Fibroblast of skin of right biceps (primary cell): ENCODE measurements at places on chromosomes 1 and 21.

GRCh38 chr1:187409341-187409740, 580.6 kb downstream of the PLA2G4A start:
- peak; percentile 3 for DNase-seq

GRCh38 chr1:41631971-41632370, 147.5 kb upstream of the EDN2 start:
- peak; percentile 66 for DNase-seq

- peak; percentile 95 for DNase-seq
Observed at GRCh38 chr1:111690306-111690617, 48.9 kb downstream of the INKA2 start.

DNA sequence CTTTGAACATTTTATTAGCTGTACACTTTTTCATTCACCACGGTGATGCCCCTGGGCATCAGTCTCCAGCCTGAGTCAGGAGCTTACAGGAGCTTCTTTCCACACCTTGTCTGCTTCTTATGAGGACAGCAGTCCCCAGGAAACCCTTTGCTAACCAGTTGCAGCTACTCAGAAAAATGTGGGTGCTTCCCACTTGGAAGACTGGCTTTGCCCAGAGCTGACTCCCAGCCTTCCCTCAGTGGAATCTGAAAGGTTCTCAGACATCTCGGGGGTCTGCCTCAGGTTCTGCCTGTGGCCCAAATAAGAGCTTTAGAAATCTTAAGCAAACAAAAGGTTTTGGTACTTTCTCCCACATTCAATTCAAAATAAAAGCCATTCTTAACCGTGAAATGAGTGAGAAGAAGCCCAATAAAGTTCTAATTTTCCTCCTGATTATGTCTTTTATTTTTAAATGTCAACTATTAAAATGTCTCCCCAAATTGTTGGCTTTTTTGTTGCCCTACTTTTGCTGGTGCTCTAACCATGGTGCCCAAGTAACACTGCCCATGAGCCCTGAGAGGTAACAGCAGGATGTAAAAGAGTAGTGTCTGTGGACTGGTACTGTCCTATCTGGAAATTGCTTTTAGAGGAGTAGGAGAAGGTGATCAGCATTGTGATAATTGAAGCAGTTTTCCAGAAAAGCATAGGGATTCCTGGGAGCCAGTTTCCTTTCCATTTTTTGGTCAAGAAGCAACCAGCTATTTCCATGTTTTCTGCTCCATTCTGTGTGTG, 5.6 kb downstream of the C1orf53 start:
- DNase-seq = no peak

DNA sequence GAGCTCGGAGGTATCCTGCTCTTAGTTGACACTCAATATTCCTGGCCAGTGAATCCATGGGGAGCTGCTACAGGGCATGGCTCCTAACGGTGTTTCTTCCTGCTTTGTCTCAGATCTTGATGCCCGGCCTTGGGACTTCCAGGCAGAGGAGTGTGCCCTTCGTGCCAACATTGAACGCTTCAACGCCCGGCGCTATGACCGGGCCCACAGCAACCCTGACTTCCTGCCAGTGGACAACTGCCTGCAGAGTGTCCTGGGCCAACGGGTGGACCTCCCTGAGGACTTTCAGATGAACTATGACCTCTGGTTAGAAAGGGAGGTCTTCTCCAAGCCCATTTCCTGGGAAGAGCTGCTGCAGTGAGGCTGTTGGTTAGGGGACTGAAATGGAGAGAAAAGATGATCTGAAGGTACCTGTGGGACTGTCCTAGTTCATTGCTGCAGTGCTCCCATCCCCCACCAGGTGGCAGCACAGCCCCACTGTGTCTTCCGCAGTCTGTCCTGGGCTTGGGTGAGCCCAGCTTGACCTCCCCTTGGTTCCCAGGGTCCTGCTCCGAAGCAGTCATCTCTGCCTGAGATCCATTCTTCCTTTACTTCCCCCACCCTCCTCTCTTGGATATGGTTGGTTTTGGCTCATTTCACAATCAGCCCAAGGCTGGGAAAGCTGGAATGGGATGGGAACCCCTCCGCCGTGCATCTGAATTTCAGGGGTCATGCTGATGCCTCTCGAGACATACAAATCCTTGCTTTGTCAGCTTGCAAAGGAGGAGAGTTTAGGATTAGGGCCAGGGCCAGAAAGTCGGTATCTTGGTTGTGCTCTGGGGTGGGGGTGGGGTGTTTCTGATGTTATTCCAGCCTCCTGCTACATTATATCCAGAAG, 16.7 kb downstream of the ALX3 start:
- DNase-seq = peak; percentile 34

- DNase-seq = no peak
Observed at GRCh38 chr1:107590900-107591622, 373.9 kb downstream of the VAV3 start.

- peak; percentile 64 for DNase-seq
Observed at GRCh38 chr1:204647114-204647804, 38.3 kb downstream of the LRRN2 start.

DNA sequence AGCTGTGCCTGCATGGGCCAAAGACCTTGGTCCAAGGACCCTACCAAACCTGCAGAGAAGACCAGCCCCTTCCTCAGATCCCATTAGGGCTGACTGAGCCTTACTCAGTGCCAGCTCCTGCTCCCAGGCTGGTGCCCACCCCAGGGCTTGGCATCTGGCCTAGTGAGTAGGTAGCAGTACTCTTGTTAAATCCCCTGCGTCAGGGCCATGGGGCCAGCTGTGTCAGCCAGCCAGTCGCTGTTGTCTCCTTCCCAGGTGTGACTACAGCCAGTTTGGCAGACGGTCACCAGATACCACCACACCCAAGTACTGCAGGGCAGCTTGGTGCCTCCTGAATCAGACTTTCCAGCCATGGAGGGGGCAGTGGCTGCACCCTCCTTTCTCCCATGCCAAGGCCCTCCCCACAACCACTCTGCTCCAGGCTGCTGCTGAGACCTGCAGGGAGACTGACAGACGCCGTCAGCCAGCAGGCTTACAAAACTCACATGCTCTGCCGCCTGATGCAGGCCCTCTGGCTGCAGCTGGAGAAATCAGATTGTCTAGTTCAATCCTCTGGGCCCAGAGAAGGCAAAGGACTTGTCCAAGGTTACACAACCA, 3.0 kb downstream of the TENT5B start:
- no peak for DNase-seq

- peak; percentile 8 for DNase-seq
Observed at GRCh38 chr1:56639211-56639610, 5.9 kb upstream of the PRKAA2 start.

- DNase-seq = no peak
Observed at GRCh38 chr1:200022239-200022804, 5.2 kb upstream of the NR5A2 start.

DNA sequence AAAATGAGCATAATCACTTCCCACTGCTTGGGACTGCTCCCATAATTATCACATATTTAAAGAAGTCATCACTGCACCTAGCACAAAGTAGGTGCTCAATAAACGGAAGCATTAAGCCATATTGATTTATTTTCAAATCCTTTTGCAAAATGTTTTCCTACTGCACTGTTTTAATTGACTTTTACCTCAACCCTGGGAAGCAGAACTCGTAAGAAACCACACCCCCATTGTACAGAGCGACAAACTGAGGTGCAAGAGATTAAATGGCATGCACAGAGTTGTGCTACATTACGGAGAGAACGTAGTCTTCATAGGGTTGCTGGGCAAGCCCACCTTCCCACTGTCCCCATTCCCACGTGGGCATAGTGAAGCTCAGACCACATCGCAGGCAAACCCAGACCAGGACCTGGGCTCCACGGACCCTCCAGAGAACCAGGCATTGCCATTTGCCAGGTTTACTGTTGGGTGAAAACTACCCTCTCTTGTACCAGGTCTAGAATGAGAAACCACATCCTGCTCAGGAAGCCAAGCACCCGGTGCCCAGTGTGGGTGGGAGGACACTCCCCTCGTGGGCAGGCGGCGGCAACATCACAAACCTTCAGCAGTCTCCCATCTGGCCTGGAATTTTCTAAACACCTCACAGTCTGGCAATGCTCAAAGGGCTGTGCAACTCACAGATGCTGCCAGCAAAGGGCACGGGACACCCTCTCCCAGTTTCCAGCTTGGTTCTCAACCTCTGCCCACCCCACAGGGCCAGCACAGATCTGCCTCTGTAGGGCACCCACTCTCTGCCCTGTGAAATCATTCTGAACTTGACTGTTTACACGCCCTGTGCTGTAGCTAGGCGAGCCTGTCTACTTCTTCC, 8.2 kb downstream of the IFFO2 start:
- DNase-seq = no peak

- no peak for DNase-seq
Observed at GRCh38 chr1:116712510-116712909, 41.7 kb upstream of the CD2 start.

DNA sequence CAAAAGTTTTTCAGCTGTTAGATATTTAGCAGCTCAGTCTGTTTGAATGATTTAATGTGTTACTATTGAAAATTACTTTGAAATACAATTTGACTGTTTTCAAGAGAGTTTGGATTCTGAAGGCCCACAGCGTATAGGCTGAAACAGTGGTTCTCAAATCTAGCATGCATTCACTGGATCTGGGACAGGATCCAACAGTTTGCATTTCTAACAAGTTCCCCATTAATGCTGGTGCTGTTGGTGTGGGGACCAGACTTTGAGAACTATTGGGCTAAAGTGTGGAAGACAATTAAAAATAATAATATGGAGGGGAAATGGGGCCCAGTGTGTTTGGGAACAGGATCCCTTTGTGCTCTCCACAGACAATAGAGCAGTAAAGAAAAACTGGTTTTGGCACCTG, 31.9 kb downstream of the ITSN1 start:
- no peak for DNase-seq

DNA sequence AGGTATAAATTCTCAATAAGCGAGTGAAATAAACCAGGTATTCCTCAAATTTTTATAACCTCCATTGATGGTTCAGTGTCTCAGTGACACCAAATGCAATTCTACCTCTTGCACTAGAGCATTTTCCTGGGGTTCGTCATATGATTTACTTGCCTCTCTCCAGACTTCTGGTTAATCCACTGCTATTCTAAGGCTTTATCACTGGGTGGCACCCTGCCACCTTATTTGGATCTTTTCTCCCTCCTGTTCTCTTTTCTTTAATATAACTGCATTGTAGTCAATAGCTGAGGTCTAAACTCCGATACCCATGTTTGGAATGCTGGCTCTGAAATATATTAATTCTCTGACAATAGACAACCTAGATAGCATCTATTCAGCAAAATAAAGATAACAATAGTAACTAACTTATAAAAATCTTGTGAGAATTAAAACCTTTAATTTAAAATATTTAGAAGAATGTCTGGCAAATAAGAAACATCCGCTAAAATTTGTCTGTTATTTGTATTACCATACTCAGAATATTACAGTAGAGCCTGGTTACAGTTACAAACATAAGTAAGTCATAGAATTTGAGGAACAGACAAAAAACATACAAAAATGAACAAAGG, 436.4 kb downstream of the PLA2G4A start:
- peak; percentile 63 for DNase-seq

GRCh38 chr1:45623972-45624371, at the start of gene CCDC17:
CCDC17 (minus strand) TSS chr1:45624054; CDS start chr1:45623909, 145 bp downstream.
- no peak for DNase-seq

DNA sequence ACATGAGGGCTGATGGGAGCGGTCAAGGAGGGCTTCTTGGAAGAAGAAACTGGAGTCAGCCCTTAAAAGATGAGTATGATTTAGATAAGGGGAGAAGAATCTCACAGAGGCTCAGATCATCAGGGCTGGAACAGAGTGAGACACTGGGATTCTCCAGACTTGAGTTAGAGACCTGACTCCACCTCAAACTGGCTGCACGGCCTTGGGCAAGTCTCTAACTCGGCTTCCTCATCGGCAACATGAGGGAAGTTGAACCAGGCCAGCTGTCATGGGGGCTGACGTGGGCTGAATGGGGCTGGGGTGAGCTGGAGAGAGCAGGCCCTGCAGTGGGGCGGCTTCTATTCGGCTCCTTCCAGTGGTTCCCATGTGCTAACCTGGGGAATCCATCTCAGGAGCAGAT, 2.5 kb downstream of the C1QC start:
- no peak for DNase-seq

DNA sequence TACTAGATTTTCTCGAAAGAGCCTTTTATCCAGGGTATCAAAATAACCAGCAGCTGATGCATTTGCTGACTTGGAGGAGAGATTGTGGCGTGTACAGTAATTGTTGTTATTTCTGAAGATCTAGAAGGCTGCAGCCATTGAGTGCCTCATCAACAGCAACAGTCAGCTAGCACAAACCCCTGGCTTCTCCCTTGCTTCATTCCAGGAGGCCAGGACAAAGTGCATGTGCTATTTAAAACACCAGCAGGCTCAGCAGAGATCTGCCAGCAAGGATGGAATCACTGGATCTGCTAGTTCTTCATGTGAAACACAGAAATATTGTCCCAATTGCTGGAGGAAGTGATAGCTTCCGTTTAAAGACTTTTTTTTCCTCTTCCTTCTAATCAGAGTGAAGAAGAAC, 2.8 kb upstream of the NGF start:
- no peak for DNase-seq

- no peak for DNase-seq
Observed at GRCh38 chr21:34968414-34969333, 80.4 kb downstream of the RUNX1 start.

DNA sequence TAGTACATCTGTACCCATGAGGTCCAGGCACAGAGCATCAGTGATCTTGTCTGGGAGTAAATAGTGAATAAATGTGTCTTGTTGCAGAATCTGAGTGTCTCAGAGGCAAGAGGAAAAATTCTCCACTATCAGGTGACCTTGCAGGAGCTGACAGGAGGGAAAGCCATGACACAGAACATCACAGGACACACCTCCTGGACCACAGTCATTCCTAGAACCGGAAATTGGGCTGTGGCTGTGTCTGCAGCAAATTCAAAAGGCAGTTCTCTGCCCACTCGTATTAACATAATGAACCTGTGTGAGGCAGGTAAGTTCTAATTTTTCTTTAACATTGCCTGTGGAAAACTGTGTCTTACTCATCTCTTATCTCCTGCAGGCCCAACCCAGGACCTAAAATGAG, 43.1 kb downstream of the IL12RB2 start:
- DNase-seq = no peak

DNA sequence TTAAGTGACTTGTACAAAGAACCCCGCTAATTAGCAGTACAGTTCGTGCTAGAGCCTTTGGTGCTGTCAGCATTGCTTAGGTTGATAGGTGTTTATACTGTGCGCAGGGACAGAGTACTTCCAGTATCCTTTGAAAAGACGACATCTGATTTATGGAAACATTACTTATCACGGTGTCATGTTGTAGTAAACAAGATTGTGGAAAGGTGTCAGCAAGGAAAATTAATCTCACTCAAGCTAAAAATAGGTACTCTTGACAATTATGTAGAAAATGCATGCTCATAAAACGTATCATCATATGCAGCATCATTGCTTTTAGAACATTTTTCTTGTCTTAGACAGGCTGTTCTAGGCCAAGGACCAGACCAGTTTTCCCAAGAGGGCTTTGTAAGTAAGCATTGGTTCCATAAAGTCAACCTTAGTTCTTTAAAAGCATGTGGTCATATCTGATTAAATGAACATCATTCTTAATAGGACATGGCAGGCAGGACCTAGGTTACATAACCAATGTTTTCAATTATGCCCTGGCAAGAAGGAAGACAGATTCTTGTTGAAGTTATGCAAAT, 33.0 kb downstream of the SH3BGR start:
- DNase-seq = peak; percentile 59

- DNase-seq = no peak
Observed at GRCh38 chr1:154775621-154776605, 94.2 kb downstream of the KCNN3 start.

GRCh38 chr1:16132325-16132785, 23.5 kb downstream of the EPHA2 start:
- DNase-seq = no peak

- DNase-seq = no peak
Observed at GRCh38 chr1:6101826-6102531, 56.3 kb downstream of the KCNAB2 start.
